ENCODE measurements at places on chromosomes 12 and 14.

DNA sequence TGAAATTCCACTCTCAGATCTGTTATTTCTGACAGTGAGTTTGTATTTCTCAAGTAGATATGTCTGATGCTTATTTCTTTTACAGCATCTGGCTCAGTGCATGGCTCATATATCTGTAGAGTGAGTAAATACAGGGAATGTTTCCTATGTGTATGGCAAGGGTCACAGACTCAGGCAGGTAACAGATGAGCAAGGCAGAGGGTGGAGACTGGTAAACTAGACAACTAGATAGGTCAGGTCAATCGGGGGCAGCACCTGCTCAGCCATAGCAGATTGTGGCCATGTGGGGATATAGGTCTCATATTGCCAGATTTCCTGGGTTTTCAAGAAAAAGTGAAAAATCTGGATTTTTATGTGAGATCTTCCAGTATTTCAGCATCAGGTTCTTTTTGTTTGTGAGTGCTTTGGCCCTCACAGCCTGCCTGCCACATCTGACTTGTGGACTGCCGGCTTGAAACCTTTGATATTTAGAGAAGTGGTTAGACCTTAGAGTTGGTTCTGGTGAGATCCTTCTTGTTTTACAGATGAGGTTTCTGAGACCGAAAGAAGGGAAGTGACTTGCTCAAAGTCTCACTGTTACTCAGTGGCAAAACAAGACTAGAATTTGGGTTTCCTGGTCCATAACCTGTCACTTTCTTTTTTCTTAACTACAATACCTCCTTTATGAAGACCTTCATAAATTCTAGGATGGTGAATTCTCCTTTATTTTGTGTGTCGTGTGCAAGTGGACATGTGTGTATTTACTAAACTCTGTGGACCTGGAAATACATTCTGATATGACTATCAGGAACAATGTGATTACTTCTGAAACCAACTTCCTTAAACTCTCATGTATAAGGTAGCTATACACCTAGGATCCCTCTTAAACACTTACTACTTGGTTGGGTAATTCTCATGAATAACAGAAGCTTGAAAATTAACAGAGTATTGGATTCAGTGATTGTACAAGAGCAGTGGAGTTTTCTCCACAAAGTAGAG, 34.4 kb downstream of the PROX2 start:
- no peak for DNase-seq

- no peak for DNase-seq
These were observed 948.1 kb downstream of the TMTC2 start for GRCh38 chr12:83634726-83635267.

- no peak for DNase-seq
These were observed 38.3 kb downstream of the SLC6A15 start for GRCh38 chr12:84874125-84874824.

DNA sequence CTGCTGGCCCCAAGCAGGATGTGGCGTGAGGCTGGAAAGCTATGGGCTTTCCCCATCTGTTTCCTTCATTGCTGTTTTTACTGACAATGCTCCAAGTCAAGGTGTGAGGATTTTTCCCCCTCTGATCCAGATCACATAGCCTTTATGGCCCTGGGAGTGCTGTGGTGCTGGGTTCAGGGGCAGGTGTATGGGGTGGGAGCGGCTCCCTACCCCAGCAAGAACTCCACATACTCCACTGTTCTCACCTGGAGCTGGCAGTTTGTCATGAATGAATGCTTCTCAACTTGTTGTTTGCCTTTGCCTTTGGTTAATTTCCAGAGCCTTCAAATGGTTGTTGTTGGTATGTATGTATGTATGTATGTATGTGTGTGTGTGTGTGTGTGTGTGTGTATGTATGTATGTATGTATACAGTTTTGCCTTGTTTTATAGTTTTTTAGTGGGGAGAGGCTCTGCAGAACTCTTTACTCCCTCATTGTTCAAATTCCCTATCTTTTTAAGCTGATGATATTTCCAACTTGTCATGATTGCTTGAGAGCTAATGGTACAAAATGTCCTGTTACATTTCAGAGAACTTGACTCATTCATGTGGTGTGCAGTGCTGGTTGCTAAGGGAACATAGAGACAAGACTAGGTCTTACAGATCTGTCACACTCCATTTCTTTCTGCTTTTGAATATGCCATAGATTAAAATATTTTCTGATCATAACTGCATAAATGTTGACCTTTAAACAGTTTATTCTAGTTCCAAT, 36.6 kb upstream of the ASPG start:
- DNase-seq, result no peak

- peak; percentile 4 for DNase-seq
These were observed 82.2 kb downstream of the PAPOLA start for GRCh38 chr14:96584199-96584906.

- no peak for DNase-seq
These were observed 10.9 kb upstream of the P2RX7 start for GRCh38 chr12:121121805-121122204.

DNA sequence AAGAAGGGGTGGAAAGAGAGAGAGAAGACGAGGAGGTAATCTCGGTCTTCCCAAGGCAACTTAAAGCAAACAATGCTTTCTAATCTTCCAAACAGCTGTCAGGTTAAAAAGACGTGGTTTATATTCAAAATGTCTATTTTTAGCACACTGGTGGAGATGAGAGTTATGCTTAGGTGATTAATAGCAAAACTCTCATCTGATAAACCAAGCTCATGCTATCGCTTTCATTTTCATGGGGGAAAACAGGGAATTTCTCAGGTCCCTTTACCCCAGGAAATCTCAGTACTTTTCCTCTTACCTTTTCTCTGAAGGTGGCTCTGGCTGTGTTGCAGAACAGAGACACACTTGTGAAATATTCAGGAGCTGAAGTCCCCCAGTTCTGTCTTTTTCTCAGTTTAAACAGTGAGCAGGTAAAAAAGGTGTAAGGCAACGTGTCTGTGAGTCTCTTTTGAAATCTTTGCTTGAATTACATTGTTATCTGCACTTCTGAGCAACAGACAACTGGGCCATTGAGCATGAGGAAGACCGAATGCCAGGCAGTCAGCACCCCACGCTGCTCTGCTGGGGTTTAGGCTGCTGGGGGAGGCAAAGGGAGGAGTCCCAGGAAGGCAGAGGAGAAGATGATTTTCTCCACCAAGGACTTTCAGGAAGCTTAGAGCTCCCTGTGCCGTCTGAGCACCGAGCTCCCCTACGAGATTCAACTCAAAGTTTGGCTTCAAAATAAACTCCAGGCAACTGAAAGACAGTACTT, 759.3 kb downstream of the BCL11B start:
- no peak for DNase-seq
